ENCODE measurements at places on chromosomes 13 and 19.

DNA sequence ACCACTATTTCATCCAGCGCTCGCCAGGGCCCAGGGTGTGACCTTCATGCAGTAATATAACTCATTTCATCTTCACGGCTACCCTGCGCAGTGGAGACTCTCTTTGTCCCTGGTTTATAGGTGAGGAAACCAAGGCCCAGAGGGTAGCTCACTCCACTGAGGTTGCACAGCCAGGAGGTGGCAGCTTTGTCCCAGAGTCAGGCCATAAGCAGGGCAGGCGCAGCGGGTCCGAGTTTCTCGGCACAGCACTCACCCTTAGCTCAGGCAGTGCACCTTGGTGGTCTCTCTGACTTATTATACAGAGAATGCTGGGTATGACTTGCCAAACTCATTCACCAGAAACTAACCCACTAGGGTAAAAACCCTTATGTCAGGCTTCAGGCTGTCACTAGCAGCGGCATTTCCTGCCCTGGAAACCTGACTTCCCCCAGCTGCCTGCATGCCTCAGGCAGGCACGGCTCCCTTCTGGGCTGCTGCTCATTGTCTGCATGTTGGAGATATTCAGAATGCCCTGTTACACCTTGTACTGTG lies 24.5 kb downstream of the PPP5C start:
- DNase-seq: no peak

GRCh38 chr19:39409208-39410016 lies 2.8 kb downstream of the ZFP36 start:
- DNase-seq: peak; percentile 77

GRCh38 chr13:95343944-95344343 lies 42.7 kb upstream of the ABCC4 start:
- no peak for DNase-seq

DNA sequence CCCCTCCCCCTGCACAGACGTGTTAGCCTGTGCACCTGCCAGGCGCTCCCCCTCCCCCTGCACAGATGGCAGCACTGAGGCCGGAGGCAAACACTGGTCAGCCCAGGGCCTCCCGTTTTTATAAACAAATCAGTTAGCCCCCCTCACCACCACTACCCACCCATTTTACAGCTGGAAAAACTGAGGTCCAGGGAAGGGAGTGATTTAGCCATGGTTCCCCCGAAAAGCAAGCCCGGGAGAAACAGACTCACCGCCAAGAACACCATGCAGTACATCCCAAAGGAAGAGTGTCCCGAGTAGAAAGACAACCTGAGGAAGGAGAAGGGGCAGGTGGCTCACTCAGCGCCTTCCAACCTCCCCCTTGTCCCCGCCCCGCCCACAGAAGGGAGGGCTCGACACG lies 8.7 kb downstream of the PLPP2 start:
- no peak for DNase-seq

GRCh38 chr19:2494084-2494446 lies 18.1 kb downstream of the GADD45B start:
- no peak for DNase-seq

DNA sequence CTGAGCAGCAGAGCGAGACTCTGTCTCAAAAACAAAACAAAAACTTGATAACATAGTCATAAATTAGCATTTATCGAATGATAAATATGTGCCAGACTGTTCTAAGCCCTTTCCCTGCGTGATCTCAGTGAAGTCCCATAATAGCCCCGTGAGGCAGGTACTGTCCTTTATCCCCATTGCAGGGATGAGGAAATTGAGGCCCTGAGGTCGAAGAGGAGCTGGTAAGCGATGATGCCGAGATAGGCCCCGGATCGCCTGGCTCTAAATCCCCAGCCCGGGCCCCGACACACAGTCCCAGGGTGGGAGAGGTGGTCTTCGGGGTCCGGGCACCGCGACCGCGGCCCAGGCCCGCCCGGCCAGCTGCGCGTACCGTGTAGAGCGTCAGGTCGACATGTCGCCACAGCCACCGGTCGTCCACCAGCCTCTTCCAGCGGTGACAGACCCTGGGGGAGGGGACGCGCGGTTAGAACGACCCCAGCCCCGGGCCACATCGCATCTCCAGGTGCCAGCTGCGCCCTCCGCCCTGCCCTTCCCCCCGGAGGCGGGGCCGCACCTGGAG lies 625 bp downstream of the FBXL12 start:
- peak; percentile 6 for DNase-seq

DNA sequence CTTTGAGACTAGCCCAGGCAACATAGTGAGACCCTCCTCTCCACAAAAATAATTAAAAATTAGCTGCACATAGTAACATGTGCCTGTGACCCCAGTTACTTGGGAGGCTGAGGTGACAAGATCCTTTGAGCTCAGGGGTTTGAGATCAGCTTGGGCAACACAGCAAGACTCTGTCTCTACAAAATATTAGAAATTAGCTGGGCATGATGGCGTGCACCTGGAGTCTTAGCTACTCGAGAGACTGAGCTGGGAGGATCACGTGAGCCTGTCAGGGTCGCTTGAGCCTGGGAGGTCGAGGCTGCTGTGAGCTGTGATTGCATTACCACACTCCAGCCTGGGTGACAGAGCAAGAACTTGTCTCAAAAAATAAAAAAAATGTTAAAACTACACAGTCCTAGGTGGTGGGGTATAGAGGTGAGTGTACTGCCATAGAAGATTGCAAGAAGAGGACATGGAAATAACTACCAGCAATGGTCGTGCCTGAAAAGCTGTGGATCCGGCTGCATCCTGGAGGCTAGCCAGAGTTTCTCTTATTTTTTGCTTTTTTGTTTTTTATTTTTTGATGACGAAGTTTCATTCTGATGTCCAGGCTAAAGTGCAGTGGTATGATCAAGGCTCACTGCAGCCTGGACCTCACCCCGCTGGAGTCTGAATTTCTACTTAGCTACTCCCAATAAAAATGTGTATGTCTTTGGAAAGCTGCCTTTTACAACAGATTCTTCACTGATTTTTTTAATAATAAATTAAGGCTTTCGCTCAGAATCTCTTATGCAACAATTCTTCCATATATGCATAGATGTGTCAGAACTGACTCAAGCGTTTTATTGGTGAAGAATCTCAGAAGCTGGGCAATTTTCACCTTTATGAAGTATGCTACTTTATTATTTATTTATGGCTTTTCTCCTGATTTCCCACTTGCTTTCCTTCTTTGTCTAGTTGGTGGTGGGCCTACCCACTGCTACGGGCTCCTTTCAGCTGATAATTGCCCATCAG lies 393.8 kb downstream of the TSHZ3 start:
- DNase-seq: no peak

All from activated naive CD4-positive, alpha-beta T cell treated with anti-CD3 and anti-CD28 coated beads, Interleukin-2, amount 50 U/mL, for 72 hours (primary cell).